Central memory CD4-positive, alpha-beta T cell (primary cell): ENCODE measurements at places on chromosomes 5 and 9.

DNA sequence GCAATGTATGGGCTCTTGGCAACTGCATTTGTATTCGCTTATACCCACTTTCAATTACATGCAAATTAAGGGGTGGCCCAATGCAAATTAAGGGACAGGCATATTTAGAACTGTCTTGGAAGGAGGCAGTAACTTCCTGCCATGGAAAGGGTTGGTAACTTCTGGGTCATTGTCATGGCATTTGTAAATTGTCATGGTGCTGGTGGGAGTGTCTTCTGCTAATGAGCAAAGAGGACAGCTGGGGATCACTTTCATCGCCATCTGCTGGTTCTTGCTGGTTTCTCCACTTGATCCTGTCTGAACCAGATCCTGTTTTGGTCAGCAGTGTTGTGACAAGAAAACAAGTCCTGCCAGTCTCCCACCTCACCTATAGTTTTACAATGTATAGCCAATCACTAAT is 23.3 kb upstream of the UGT3A2 start:
- no peak for DNase-seq

DNA sequence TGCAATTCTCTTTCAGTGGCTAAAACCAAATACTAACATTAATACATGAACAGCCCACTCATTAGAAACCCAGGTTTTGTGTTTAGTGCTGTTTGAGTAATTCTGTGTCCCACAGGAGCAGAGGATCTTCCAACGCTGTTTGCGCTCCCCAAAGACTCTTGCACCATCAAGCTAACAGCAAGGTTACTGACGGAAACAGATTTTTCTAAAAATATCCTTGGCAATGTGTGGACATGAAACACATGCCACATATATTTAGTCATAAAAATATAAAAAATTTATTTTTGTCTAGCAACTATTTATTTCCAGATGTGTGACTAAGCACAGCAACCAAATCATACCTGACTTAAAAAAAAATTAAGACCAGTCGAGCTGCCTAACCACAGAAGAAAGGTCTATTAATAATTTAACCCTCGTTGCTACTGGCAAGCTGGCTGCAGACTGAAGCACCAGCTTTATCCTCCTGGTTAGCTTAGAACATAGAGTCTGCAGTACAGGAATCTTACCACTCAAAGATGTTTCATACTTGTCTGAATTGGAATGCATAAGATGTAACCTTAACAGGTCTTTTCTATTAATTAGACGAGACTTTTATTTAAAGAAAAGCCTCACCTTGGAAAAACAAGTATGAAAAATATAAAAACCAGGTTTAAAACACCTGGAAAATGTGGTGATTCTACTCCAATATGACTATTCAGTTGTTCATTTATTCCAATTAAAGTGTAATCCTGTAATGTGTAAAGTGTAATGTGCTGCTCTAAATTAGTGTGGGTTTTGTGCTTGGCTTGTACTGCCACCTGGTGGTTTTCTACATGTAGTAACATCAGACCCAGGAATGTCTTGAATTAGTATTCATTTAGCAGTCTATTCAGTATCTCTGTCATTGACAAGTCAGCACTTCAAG is 272.5 kb downstream of the EPB41L4A start:
- peak; percentile 56 for DNase-seq

DNA sequence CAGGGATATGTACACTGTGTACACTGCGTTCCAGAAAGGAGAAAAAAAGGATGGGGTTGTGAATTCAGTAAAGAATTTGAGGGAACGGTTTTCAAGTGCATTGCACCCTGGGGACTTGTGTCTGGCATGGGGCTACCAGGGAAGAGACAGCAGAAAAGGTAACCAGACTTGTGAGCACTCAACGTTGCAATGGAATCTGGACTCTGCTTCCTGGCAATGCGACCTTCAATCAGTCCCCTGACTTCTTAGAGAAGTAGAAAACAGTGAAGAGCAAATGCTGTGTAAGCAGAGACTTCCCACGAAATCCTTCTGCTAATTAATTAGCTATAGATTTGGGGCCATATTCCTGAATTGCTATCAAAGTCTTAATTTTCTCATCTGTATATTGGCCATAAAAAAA is 36.3 kb downstream of the MACIR start:
- no peak for DNase-seq

DNA sequence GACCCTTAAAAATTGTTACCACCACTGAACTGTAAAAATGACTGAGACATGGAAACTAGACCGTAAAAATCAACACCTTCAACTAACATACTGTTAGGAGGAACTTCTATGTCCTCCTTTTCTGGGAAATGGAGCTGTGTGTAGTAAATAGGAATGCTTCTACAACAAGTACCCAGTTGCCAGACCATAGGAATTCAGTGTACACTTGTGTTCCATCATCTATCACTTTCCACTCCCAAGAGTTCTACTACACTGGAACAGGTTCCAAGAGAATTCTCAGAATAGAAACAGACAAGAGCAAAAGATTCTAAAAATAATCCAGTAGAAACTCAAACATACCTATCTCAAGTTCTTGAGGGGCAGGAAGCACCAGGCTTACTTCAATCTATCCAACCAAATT is 23.6 kb downstream of the UBAP2 start:
- no peak for DNase-seq

- no peak for DNase-seq
These were observed 662.1 kb upstream of the FTMT start for GRCh38 chr5:121189342-121190305.

GRCh38 chr5:54902791-54903473 is 82.5 kb downstream of the ESM1 start:
- no peak for DNase-seq

- DNase-seq = no peak
These were observed 3.3 kb downstream of the CD274 start for GRCh38 chr9:5453673-5454072.

- peak; percentile 89 for DNase-seq
These were observed 16.7 kb downstream of the FGD3 start for GRCh38 chr9:92963831-92964606.

GRCh38 chr9:89531766-89532165 is 33.9 kb upstream of the SEMA4D start:
- DNase-seq = no peak

GRCh38 chr5:74679966-74680365 is 5.1 kb upstream of the HEXB start:
- no peak for DNase-seq

DNA sequence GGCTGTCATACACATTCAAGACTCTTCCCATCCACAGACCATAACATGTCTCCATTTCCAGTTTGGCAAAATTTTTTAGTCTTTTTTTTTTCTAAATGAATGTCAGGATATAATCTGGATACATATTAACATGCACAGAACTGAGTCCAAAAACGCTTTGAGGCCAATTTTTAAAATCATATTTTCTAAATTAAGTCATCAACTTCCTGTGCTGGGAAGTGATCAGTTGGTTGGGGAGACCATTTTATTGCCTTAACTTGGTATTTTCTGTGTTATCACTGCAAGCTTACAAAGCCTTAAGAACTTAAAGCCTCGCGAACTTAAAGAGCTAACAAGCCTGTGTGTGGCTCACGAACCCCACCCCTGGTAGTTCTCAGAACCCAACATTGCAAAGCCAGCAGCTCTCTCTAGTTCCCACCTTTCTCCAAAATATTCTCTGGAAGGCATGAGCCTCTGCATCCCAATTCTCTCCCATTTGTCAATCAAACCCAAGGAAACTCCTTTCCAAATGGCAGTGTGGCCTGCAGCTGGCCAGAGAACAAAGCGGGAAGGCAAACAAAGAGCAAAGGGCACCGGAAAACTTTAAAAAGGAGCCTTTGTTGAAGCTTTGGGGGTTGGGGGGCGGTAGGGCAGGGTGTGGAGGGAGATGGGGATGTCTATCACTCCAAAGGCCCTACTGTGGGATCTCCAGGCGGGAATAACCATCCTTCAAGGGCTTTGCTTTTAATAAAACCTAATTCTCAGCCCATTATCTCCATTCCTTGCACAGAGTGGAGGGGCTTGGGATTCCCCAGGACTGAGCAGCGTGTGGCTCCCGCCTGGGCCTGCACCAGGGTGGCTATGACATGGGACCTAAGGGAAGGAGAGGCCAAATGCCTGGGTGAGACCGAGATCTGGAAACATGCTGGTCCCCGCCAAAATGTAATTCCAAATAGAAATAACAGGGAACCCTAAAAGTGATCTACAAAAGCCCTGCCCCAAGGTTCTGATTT is 65.0 kb downstream of the ROR2 start:
- no peak for DNase-seq

DNA sequence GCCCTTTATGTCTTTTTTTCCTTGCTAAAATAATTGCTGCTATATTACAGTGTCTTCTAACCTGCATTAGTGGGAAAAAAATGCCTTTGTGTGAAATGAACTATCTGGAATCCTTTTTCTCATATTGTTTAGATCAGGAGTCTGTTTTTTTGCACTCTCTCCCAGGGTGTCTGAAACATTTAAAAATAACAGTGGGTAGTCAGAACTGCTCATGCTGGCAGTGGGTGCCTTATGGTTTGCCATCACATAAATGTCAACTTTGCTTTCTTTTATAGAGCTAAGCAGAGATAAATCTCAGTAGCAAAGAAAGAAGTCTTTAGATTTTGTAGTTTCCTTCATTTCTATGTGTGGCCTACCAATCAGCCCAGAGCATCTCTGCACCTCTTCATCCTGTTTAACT is 347.8 kb upstream of the RGMB start:
- DNase-seq = no peak

- no peak for DNase-seq
These were observed 4.3 kb upstream of the FYB1 start for GRCh38 chr5:39223565-39224156.

DNA sequence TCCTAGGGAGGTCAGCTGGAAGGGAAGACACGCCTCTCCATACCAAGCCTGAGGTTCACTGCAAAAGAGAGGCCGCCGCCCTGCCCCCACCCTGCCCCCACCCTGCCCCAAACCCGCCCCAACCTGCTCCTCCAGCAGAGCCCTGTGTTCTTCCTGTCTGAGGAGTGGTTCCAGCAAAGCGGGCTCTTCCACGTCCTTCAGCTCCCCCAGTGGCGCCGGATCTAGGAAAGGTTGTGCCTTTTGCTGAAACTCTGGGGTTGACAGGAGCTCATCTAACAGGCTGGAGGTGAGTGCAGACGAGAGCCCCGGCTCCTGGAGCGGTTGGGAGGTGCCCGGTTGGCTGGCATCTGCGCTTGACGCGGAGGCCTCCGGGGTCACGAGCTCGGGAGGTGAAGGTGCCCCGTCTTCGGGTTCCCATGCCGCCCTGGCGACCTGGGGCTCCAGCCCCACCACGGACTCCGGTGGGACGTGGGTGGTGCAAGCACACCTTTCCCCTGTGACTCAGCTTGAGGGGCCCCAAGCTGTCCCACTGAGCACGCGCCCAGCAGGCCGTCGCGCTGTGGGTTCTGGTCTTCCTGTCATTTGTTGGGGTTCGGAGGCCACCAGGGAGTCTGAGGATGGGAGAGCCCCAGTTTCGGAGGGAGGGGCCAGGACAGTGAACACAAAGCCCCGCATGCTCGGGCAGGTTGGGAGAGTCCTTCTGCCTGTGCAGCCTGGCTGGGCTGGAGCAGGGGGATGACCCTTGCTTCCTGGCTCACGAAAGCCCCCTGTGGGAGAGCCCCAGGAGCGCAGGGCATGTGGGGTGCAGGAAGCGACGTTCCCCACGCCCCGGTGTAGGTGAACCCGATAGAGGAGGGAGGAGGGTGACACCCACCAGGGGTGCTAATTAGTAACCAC is 1467.1 kb downstream of the FOXD4L5 start:
- peak; percentile 58 for DNase-seq

DNA sequence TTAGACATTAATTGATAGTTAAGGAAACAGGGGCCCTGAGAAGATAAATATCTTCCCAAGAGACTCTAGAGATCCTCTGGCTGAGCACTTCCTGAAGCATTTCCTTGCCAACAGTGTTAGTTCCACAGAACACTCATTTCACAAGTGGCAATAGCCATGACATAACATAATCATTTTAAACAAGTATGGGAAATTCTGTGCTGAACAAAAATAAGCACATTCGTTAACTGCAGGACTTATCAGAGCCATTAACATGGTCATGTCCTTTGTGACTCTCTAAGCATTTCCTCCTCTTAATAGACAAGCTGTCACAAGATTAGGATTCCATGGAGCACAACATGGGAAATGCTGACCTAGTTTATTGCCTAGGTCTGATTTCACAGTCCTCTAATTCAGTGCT is 184.9 kb downstream of the SNX18 start:
- no peak for DNase-seq

DNA sequence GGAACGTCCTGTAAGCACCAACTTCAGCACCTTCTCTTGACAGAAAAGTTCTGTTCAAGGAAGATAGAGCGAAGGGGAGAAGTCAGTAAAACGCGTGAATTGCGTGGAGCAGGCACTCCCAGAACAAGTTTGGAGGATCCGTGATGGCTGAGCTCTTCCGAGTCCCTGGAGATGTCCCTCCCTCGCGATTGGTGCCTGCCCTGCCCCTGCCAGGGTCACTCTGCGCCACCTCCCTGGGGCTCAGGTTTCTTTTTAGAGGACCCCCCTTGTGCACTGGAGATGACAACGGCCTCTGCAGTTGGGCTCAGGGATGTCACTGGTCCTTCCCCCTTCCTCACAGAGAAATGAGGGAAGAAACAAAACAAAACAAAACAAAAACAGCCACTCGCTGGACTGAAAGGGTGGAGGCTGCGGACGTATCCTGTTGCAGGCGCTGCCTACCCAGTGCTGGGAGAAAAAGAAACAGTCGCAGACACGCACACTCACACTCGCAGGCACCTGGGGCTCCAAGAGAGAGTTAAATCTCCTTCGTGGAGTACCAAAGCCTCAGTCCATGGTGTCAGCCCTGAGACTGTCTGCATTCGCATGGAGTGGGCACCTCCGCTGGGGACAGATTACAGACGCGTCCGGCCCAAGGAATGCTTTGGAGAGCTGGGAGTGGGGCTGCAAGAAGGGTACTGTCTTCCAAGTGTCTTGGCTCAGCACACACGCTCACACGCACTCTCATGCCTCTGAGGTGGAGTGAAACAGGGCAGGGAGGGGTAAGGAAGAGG is 512.7 kb downstream of the SLCO4C1 start:
- no peak for DNase-seq

GRCh38 chr5:179129607-179130071 is 69.5 kb downstream of the ZNF354C start:
- no peak for DNase-seq

DNA sequence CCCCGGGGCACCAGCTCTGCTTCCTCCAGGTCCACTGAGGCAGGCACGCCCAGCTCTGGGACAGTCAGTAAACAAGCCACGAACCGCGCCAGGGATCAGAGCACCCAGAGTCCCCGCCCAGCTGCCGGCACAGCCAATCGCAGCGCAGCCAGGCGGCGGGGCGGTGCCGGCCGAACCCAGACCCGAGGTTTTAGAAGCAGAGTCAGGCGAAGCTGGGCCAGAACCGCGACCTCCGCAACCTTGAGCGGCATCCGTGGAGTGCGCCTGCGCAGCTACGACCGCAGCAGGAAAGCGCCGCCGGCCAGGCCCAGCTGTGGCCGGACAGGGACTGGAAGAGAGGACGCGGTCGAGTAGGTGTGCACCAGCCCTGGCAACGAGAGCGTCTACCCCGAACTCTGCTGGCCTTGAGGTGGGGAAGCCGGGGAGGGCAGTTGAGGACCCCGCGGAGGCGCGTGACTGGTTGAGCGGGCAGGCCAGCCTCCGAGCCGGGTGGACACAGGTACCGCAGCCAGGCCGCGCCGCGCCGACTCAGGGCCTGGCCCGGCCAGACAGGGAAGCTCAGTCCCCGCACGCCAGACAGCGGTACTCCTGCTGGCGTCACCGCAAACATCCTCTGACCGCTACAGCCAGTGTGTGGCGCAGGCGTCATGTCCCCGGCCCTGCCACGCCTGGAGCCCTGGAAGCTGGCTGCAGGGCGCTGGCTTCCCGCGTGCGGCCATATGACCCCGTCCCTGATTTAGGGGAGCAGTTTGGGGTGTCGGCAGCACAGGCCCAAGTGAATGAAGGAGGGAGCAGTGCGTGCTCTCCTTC is at the start of gene CTSL:
TSS of gene CTSL (plus strand) at position 220 of the 810 bp plus-strand sequence. CDS start 1,485 bp downstream, outside the sequence.
- DNase-seq = peak; percentile 22

GRCh38 chr5:141811287-141812155 is 66.7 kb downstream of the PCDH1 start:
- DNase-seq = peak; percentile 9
